ENCODE measurements at places on chromosomes 2 and 18.

- DNase-seq = no peak
These were observed 17.5 kb upstream of the LONRF2 start for GRCh38 chr2:100339823-100340222.

GRCh38 chr2:62142054-62142453, 53.9 kb upstream of the B3GNT2 start:
- DNase-seq = no peak

DNA sequence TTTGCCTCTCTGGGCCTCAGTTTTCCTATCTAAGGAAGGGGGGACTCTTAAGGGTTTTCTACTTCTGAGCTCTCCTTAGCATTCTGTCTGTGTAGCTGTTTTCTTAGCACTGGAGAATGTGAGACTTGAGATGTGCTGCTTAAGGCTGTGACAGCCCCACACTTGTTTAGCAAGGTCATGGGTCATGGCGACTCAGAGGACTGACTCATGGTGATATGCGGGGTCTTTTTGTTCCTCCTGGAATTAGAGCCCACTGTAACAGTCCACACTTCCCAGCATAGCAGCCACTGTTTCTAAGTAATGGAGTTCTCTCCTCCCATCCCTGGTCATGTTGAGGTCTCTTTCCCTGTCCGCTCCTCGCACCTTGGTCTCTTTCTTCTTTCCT, 4.1 kb upstream of the LPIN1 start:
- DNase-seq = no peak

DNA sequence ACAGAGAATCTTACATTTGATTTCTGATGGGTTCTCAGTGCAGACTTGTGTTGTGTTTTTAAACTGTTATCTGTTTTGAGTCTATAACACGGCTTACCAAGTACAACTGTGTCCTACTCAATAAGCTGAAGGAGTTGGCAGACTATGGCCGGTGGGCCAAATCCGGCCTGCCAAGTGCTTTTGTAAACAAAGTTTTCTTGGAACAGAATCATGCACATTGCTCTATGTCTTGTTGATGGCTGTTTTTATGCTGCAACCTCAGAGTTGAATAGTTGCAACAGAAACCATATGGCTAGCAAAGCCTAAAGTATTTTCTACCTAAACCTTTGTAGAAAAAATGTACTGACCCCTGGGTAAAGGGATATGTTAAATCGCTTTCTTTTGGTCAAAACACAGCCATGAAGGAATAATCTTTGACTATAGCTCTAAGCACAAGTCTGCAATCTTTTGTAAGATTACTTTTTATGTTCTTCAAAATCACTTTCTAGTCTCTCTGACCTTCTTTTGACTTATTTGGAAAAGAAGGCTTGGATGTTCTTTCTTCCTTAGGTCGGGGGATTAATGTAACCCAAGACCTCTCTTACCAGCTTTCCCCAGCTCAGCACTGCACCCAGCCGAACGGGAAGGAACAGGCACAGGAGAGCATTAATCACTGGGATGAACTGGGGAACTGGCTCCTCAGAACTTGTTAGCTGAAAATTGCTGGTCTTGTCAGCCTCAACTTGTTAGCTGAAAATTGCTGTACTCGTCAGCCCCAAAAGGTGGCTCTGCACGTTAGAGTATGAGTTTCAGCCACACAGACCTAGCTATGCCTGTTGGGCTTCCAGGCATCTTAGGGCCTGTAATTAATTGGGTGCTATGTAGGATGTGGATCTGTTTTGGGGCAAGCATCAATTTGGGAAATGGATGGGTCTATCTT, 75.4 kb downstream of the CD8B2 start:
- no peak for DNase-seq

DNA sequence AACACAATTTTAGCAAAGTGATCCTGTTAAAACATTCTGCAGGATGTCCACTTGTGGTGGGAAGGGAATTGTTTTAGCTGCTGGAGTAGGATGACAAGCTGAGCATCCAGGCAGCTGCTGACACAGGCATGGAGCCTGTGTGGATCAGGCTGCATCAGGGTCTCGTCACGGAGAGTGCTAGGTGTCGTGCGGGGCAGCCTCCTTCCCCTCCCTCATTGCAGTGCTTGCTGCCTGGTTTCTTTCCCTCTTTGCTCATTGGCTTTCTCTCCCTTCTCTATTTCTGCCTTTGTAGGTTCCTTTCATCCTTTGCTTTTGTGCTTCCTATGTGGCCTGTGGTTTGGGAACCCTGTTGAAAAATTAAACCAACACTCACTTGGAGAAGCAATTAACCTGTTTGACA, 172.9 kb downstream of the TPGS2 start:
- DNase-seq = no peak

- DNase-seq = no peak
These were observed 115.0 kb downstream of the ST6GAL2 start for GRCh38 chr2:106770986-106771385.

DNA sequence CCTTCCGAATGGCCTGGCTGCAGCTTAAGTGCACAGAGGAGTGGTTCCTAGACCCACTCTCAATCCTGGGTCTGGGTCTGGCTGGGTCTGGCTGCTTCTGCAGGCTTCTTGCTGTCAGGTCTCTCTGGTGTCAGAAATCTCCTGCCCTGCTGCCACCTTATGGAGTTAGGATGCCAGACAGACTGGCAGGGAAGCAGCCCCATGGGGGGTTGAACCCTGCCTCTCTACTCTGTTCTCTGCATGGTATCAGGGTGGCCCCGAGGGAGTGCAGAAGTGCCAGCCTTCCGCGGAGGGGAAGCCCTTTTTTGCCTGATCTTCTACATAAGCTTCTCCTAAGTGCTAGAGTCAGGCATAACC, 89.4 kb downstream of the ZCCHC2 start:
- no peak for DNase-seq

GRCh38 chr18:40109252-40110049, 1845.6 kb upstream of the PIK3C3 start:
- DNase-seq = no peak

GRCh38 chr2:215884451-215885087, 128.8 kb downstream of the MREG start:
- no peak for DNase-seq

DNA sequence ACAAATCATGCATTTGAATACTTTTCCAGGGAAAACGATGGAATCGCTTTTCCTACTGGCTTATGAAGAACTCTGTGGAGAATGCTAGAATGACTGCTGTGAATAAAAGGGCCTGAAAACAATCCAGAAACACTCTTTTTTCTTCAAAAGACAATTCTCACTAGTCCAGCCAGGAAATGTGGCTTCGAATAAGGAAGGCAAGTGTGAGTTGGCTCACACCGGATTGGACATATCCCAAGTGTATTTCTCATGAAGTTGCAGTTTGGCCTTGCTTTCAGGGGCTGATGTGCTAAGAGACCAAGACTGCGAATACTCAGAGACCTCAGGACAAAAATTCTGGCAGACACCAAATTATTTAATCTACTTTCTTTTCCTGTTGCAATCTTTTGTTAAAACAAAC, 54.1 kb downstream of the FIGN start:
- DNase-seq = no peak

GRCh38 chr2:40173276-40173675, 278.6 kb downstream of the SLC8A1 start:
- no peak for DNase-seq

DNA sequence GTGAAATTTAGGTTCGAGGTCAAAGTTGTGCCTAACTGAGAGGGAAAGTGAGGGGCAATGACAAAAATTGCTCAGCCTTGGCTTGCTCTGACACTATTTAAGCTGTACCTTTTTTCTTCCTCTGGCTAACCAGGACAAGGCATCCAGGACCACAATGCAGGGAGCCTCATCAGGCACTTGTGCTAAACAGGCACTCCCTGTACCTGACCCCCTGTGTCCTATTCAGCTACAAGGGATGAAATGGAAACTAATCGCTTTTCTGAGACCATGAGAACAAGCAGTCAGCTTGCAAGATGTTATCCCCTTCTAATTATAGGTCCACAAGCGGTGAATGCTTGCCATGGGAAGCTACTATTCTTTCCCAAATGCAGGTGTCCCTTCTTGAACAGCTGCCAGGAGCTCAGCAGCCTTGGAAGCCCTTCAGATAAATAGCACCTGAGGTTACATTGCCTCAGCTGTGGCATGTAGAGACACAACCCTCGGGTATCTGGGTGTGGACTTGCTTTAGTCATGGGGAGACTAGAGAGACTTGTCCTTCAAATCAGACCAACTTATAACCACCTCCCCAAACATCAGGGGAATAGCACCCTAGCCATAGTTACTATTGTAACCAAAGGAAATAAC, 19.1 kb upstream of the ITGA6 start:
- DNase-seq = no peak

DNA sequence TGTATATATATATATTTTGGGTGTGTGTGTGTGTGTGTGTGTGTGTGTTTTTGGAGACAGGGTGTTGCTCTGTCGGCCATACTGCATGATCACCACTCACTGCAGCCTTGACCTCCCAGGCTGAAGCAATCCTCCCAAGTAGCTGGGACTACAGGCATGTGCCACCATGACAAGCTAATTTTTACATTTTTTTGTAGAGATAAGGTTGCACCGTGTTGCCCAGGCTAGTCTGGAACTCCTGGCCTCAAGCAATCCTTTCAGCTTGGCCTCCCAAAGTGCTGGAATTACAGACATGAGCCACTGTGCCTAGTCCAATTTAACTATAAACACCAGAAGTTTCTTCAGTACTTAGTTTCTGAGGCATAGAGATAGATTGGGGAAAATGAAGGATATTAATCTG, 18.3 kb downstream of the LIMS1 start:
- no peak for DNase-seq

- DNase-seq = no peak
These were observed 5.9 kb upstream of the NARS1 start for GRCh38 chr18:57627488-57627887.

DNA sequence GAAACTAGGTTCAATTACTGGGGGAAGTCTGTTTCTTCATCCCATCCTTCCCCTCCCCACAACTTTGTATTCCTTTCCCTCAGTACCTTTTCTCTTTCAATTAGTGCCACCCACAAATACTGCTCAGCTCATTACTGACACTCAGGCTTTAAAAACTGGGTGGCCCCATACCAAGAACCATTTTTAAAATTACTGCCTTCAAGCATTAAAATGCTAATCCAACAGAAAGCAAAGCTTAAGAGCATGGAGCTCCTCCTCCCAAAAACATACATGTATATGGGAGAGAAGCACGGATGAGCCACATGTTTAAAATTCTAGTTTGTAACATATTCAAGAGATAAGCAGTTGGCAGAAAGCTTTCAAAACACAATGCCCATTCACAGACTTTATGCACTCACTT, 44.0 kb downstream of the IRS1 start:
- no peak for DNase-seq

- DNase-seq = no peak
These were observed 505.4 kb downstream of the BCL11A start for GRCh38 chr2:60047944-60048525.

DNA sequence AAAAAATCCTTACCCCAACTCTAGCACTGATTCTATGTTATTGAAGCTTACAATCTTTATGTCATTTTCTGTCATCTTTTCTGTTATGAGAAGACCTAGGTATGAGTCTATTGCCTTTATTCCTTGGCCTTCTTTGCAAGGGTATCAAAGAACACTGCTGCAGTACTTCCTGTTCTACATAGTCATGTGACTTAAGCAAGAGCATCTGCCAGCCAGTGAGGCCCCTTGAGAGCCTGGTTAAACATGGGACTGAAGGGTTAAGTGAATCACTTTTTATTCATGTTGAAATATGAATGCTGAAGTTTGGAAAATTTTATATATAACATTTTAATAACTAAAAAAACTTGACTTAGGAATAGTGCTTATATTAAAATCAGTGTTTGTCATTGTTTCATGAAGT, 844 bp upstream of the CPS1 start:
- no peak for DNase-seq

GRCh38 chr2:166171216-166171615, 43.4 kb upstream of the SCN1A start:
- no peak for DNase-seq

- DNase-seq = no peak
These were observed 32.8 kb upstream of the DOCK10 start for GRCh38 chr2:225074919-225075681.

- DNase-seq = no peak
These were observed 495.7 kb upstream of the SMIM21 start for GRCh38 chr18:75923169-75923568.

DNA sequence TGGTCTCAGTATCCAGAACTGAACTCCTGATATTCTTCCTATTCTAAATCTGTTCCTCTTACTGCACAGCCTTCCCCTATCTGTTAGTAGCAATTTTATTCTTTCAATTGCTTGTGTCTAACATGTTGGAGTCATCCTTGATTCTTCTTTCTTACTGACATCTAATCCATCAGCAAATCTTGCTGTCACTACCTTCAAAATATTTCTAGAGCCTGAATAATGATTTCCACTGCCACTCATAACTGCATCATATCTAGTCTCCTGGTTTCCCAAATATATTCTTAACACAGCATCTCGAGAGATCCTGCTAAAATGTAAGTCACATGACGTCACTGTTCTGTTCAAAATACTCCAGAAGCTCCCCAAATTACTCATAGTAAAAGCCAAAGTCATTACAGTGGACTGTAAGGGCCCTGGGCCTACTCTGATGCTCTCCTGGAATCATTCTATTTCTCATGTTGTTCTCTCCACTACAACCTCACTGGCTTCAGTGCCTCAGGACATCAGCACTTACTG, 95.2 kb downstream of the THSD7B start:
- DNase-seq = no peak

- no peak for DNase-seq
These were observed 141.9 kb upstream of the NETO1 start for GRCh38 chr18:73009691-73010090.

- DNase-seq = no peak
These were observed 39.3 kb downstream of the MAP3K2 start for GRCh38 chr2:127348426-127349000.

- no peak for DNase-seq
These were observed 60.8 kb downstream of the EMILIN2 start for GRCh38 chr18:2907550-2908135.

DNA sequence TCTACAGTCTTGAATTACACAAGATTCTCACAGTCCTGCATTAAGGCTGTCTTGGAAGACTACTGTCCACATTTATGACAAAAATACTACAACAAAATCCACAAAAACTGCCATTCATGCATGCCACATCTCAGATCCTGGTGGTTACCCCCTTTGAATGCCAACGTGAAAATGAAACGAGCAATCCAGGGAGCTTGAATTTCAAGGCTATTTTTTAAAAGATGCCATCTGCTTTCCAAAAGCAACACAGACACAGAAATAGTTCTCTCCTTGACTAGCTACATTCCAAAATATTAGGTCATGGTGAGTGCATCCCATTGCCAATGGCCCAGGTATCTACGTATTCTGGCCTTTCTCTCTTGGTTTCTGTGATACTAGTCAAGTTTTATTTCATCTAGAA, 36.3 kb downstream of the IRS1 start:
- no peak for DNase-seq

GRCh38 chr2:23412556-23413155, 27.7 kb downstream of the KLHL29 start:
- no peak for DNase-seq

- DNase-seq = no peak
These were observed 21.7 kb upstream of the AP1S3 start for GRCh38 chr2:223859070-223859469.

Measured in activated T-helper 2 cell treated with anti-CD3 and anti-CD28 coated beads, Interferon-gamma antibody, Interleukin-2, Interleukin-4, amounts not matched to agents 10 μg/mL and 5 μg/mL and 100 μg/mL, durations not matched to agents 14 hours and 24 hours and 36 hours (primary cell).